ENCODE measurements at places on chromosomes 16 and 17.

DNA sequence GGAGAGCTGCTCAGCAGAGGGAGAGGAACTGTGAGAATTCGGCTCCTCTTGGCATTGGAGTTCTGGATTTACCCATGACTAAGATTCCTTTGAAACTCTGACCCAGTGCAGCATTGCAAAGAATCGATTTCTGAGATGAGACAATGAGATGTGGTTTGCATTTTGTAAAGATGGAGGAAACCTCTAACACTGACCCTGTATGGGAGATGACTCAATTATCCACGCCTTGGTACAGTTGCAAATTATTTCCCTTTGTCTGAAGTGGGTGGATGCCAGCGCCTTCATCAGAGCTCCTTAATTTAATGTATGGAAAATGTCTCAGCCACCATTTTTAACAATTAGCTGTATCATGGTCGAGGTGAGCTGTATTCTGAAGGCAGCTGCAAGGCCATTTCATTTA is 53.4 kb downstream of the NUP93 start:
- peak; percentile 21 for DNase-seq

- DNase-seq: no peak
These were observed 16.7 kb upstream of the OR1F1 start for GRCh38 chr16:3171181-3171854.

DNA sequence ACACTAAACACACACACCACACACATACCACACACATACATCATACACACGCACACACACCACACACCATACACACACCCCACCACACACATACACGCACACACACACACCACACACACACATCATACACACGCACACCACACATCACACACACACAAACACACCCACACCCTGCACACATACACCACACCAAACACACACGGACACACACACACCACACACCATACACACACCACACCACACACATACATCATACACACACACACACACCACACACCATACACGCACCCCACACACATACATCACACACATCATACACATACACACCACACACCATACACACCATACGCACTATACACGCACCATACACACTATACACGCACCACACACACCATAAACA is 3.7 kb upstream of the SOX8 start:
- DNase-seq: no peak

- no peak for DNase-seq
These were observed 28.7 kb downstream of the ACSF3 start for GRCh38 chr16:89122322-89122851.

GRCh38 chr16:89357055-89357816 is 133.1 kb downstream of the ANKRD11 start:
- DNase-seq: no peak

- no peak for DNase-seq
These were observed 121.8 kb upstream of the MED13 start for GRCh38 chr17:62186841-62187240.

DNA sequence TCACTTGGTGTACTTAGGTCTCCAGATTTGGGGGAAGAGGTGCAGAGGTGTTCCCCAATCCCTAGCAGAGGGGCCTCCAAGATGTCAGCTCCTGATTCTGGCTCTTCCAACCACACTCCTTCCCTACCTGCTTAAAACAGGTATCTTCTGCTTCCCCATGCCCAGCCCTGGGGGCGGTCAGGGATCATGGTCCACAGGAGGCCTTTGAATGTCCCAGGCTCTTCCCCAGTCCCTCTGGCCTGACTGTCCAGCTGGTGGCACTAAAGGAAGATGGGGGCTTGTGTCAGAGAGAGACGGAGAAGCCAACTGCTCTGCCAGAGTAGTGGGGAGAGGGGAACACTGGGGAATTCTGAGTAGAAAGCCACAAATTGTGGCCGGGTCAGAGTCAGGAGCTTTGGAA is 3.8 kb downstream of the ARL4D start:
- DNase-seq: no peak

DNA sequence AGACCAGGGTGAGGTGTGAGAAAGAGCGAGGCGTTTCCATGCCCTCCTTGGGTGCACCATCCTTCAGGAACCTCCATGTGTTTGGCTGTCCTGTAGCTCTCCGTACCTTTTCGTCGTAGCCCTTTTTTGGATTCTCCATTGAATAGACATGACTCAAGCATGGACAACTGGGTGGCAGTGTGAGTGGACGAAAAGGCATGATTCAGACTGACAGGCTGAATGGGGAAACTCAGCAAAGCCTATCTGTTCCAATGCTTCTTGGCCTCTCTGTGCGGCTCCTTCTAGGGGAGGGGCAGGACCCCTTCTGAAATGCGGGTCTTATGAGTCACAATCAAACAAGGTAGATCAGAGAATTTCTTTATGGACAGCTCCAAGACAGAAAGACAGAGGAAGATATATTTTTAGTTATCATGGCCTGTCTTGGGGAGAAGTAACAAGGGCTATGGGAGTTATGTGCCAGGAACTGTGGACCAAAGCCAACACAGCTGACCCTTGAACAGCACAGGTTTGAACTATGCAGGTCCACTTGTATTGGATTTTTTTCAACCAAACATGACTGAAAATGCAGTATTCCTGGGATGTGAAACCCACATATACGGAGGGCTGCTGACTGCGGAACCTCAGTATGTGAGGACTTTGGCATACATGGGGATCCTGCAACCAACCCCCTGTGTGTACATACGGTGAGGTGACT is 22.9 kb downstream of the ADORA2B start:
- no peak for DNase-seq

- DNase-seq: no peak
These were observed 8.6 kb downstream of the NLRC5 start for GRCh38 chr16:56997931-56998330.

- no peak for DNase-seq
These were observed 66.4 kb downstream of the CMC2 start for GRCh38 chr16:80940069-80940856.

DNA sequence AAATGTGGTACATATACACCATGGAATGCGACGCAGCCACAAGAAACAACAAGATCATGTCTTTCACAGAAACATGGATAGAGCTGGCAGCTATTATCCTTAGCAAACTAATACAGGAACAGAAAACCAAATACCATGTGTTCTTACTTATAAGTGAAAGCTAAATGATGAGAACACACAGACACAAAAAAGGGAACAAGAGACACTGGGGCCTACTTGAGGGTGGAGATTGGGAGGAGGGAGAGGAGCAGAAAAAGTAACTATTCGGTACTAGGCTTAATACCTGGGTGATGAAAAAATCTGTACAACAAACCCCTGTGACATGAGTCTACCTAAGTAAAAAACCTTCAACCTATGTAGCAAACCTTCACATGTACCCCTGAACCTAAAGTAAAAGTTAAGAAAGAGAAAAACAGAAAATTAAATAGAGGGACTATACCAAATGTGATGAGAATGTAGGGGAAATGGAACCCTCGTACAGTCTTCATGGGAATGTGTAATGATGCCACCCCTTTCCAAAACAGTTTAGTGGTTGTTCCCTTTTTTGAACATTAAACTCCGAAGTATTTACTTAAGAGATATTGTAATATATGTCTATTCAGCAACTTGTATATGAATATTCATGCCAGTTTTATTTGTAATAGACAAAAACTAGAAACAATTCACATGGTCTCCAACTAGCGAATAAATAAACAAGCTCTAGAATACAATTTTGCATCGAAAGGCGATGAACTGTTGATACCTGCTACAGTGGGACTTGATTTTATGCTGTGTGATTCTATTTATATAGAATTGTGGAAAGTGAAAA is 33.9 kb downstream of the AHSP start:
- DNase-seq: no peak

DNA sequence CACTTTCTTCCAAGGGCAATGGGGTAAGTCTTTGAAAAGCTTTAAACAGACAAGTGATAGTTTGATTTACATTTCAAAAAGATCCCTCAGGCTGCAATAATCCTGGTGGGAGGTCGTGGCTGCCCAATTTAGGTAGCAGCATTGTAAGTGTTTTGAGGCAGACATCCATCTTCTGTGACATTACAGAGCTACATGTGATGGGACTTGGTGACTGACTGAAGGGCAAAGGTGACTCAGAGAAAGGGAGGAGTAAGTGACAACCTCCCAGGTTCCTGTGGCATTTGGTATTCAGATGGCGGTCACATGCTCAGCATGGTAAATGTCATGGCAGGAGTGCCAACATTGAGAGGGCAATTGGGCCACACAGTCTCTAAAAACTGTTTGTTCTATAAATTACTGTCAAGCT is 26.5 kb downstream of the STAT3 start:
- DNase-seq: peak; percentile 59

- DNase-seq: no peak
These were observed 175.1 kb downstream of the MSI2 start for GRCh38 chr17:57431415-57431814.

DNA sequence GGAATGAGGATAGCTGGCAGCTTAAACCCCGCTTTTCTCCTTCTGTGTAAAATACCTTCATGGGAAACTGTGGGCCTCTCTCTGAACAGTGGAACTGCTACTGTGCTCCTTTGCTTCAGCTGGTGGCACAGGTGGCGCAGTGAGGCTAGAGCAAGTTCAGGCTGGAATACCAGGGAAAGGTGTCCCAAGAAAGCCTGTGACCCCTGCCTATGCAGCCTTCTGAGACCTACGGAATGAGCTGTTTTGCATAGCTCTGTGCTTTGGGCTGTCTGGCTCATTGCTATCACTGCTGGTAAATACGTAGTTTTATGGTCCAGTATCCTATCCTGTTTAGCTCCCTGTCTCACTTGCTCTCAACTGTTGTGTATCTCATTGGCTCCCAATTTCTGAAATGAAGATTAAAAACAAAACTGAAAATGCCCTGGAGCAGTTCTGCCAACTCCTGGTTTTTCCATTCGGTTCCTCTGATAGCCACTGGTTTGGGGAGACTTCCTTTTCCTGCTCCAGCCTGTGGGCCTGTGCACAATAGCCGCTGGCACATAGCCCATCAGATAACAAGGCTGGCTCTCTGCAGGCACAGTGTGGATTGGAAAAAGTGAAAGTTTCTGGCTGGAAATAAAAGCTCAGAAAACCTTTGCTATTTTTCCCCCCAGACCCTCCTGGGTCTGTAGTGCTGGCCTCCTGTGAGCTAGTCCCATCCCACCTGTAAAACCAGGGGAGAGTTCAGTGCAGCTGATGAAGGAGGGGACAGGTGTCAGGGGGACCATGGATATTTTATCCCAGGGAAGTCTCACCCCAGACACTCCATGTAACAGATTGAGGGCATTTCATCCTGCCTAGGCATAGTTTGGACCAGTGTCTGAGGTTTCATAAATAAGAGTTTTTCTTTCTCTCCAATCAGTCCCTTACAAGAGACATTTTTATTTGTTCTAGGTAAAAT is 24.0 kb downstream of the LIMD2 start:
- DNase-seq: peak; percentile 83

GRCh38 chr16:70696952-70697593 is 11.2 kb upstream of the MTSS2 start:
- DNase-seq: no peak

All from HAP-1 (cell line).